Glutamatergic neuron (in vitro differentiated cells): ENCODE measurements at places on chromosomes 11 and 22. TPM values are rescaled to one million over a fixed set of nuclear protein-coding genes. Genes with fewer than 3 reads are reported as not detected.

DNA sequence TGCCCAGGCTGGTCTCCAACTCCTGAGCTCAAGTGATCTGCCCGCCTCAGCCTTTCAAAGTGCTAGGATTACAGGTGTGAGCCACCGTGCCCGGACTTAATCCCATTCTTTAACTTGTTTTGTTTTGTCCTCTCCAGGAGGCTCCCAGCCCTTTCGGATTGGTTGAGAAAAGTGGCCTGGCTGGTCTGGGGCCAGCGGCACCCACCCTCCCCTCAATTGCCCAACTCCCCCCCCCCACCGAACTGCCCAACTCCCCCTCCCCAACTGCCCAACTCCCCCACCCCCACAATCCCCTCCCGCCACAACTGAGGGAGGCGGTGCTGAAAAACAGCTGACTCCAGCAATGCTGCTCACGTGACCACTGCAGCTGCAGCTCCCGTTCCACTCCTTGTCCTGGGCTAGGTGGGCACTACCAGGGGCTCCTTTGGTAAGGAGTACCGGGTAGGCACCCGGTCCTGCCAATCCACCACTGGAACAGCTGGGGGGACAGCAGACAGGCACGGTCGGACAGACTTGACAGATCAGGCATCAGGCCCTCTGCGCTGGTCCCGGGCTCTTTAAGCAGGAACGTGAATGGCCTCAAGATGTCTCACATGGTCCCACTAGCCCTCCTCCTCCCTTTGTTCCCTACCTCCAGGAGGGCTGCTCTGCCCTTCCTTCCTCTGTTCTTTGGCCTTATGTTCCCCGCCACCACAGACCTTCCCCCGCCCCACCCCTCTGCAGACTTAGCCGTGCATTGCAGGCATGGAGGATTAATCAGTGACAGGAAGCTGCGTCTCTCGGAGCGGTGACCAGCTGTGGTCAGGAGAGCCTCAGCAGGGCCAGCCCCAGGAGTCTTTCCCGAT, at the start of gene TCN2:
Gene TCN2, plus strand, starts transcription at position 720 of the 845 bp plus-strand sequence. CDS start 158 bp downstream, outside the sequence.
- peak; percentile 72 for DNase-seq

DNA sequence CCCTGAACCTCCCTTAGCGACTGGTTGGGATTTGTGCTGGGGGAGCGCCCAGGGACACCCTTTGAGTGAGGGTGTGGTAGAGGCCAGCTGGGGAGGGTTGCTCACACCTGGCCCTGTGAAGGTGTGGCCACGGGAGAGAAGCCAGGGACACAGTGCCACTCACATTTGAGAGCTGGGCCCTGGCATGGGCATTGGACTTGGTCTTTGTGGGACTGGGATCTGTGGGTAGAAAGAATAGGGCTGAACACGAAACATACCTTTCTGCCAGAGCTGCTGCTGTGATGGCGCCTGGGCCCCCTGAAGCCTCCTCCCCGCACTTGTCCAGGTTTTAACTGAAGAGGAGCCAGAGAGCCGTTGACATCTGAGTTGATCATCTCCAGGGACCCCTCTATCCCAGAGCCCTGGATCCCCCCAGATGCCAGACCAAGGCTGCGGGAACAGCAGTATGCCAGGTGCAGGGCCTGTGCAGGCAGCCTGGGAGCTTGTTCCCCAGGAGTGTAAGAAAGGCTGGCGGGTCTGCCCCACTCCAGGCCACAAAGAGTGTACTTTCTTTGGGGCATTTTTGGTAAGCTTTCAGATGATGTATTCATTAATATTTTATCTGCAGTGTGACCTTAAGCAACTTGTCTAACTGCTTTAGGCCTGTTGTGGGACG, 284.1 kb downstream of the TBC1D22A start:
- peak; percentile 24 for DNase-seq

- no peak for DNase-seq
Measured at GRCh38 chr11:100994966-100995365, 134.6 kb downstream of the PGR start.

DNA sequence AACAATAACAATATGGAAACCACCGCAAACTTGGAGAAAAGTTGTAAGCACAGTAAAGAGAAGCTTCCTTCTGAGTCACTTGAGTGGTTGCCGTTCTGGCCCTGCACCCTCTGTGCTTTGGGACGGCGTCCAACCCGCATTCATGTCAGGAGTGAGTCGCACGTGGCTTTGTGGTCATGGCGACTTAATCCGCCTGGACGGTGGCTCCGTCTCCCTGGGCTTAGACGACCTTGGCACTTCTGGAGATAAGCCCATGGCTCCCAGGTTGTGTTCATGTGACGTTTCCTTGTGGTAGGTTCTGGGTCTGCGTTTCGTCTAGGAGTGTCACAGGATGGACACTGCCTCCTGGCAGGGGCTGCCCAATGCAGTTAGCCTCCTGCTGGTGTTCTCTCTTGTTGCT, 40.5 kb downstream of the TPCN2 start:
- DNase-seq, result no peak

GRCh38 chr11:123707606-123708205, 33.8 kb downstream of the ZNF202 start:
- DNase-seq, result peak; percentile 79

GRCh38 chr22:44347080-44347479, 34.3 kb upstream of the SHISAL1 start:
- no peak for DNase-seq

GRCh38 chr11:17504330-17505107, 27.9 kb upstream of the ABCC8 start:
- peak; percentile 90 for DNase-seq

DNA sequence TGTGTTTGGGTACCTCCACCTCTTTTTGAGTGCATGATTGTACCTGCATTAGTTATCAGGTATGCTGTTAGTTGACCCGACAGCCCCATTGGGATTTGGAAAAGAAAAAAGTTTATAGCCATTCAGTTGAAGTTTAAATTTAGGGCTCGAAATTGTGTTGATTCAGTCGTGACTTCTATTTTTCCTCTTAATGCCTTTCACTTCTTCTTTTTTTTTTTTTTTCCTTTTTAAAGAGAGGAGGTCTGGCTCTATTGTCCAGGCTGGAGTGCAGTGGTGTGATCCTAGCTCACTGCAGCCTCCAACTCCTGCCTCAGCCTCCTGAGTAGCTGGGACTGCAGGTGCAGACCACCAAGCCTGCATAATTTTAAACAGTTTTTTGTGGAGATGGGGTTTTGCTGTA, 2.3 kb downstream of the STT3A start:
- no peak for DNase-seq

DNA sequence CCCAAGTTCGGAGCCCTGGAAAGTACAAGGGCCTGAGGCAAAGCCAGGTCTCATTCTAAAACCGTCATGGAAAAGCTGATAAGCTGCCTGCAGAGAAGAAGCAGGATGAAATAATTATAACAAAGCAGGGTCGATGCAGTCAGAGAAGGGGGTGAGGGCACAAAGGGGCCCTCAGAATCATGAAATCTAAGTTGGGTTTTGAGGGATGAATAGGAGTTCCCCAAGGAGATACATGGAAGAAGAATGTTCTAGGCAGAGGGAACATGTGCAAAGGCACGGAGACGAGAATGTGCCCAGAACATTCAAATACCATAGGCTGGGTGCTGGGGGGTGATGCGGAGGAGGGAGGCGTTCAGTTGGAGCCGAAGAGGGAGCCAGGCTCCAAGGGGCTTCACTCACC, 25.0 kb downstream of the IGLL1 start:
- no peak for DNase-seq

C22orf42 gene
- total RNA-seq, result not detected

- no peak for DNase-seq
Measured at GRCh38 chr22:38401336-38402084, 53.5 kb downstream of the KCNJ4 start.

GRCh38 chr11:120668537-120668936, 157.0 kb downstream of the GRIK4 start:
- DNase-seq, result no peak

GRCh38 chr11:119591836-119592310, 137.1 kb downstream of the NECTIN1 start:
- DNase-seq, result no peak

- DNase-seq, result no peak
Measured at GRCh38 chr22:42170946-42171345, 40.3 kb upstream of the CYP2D6 start.

GRCh38 chr11:123421589-123421988, 8.5 kb upstream of the GRAMD1B start:
- no peak for DNase-seq

DNA sequence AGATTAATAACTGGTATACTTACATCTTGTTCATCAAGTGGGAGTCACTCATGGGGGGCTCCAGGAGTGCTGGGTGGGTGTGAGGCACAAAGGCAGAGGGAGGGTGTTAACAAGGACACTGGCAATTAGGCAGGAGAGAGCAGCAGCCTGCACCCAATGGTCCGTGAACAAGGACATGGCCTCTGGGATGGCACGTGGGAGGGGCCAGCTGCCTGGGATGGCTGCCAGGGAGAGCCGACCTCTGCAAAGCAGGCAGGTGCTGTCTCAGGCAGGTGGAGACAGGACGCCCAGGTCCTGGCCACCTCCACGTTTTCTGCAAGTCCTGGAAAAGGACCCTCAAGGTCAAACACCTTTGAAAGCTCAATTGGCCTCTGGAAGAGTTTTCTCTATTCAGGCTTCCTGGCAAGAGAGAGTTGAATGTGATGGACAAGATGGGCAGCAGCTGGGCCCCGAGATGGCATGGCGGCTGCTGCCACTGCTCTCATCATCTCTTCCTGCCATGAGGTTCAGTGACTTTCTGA, 257.1 kb downstream of the BUD13 start:
- DNase-seq, result no peak

GRCh38 chr11:9662273-9662672, 1.6 kb upstream of the SWAP70 start:
- no peak for DNase-seq

GRCh38 chr11:110525883-110526282, 96.1 kb downstream of the FDX1 start:
- no peak for DNase-seq

DNA sequence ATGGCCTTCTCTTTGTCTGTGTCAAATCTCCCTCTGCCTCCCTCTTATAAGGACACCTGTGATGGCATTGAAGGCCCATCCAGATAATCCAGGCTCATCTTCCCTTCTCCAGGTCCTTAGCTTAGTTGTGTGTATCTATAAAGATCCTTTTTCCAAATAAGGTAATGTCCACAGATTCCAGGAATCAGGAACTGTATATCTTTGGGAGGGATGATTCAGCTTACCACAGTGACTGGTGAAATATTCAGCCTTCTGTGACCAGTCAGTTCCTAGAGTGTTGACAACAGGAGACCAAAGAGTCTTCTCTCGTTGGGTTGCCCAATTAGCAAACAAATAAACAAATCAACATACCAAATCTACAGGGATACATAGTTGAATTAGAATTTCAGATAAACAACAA, 175.8 kb downstream of the MPPED1 start:
- no peak for DNase-seq

- DNase-seq, result no peak
Measured at GRCh38 chr11:130918081-130918480, 1.8 kb upstream of the SNX19 start.

GRCh38 chr11:95768521-95768920, 21.1 kb downstream of the FAM76B start:
- DNase-seq, result no peak

VWA5A gene
- total RNA-seq, result 2.6 TPM

- no peak for DNase-seq
Measured at GRCh38 chr22:38935023-38935422, 22.4 kb upstream of the APOBEC3A start.

GRCh38 chr11:113021111-113021510, 59.9 kb downstream of the NCAM1 start:
- DNase-seq, result no peak

XRRA1 gene
- 8.6 TPM for total RNA-seq

- no peak for DNase-seq
Measured at GRCh38 chr11:128492461-128492860, 94.9 kb downstream of the ETS1 start.

MTCH2 gene
- 144 TPM for total RNA-seq

GRCh38 chr11:2804189-2804588, 81.4 kb downstream of the CDKN1C start:
- DNase-seq, result peak; percentile 12

- no peak for DNase-seq
Measured at GRCh38 chr11:107252429-107253161, 205.0 kb downstream of the CWF19L2 start.

DNA sequence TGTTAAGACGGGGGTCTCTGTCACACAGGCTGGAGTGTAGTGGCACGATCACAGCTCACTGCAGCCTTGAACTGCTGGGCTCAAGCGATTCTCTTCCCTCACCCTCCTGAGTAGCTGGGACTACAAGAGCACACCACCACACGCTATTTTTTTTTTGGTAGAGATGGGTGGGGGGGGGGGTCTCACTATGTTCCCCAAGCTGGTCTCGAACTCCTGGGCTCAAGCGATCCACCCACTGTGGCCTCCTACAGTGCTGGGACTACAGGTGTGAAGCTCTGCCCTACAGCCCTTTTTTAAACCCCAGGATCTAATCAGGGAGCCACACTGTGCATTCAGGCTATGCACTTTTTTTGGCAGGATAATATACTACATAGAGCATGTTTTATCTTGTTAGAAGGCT, 1.4 kb upstream of the DHCR7 start:
- no peak for DNase-seq

HSPB2 gene
- 1.4 TPM for total RNA-seq

DNA sequence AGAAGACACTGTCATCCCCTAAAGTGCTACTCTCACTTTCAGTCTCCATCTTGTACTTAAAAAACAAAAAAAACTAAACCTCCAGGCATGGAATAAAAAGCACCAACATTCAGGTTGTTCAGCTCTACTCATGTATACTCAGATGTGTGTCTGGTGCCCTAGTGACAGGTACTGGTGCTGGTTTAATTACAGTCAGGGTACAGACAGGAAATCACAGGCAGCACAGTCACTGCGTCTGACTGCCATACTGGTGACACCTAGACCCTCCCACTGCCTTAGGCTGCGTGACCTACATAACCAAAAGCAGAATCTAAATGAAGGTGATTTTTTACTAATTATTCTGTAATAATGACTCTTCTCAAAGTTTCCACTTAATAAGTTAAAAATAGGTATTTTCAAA, at the start of gene ARHGAP32:
Gene ARHGAP32, minus strand, starts transcription at position 176 of the 400 bp plus-strand sequence. Its CDS starts 127 bp downstream, at position 49.
- no peak for DNase-seq

DNA sequence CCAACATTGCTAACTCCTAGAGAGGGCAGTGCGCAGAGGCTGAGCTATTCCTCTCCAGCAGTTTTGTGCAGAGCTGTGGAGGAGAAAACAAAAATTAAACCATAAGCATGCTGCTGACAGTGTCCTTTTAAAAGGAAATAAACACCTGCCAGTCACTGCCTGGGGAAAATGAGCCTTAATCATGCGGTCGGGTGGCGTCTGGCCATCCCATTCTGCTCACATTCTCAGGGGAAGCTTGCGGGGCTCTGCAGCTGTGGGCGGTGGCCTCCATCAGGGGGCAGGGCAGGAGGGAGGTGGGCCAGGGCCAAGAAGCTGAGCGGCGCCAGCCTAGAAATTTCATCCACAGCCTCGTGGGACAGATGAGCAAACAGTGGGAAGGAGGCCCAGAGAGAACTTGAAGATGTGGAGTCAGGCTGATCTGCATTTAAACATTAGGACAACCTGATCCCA, 71.0 kb upstream of the TP53I11 start:
- DNase-seq, result peak; percentile 59

BBOX1 gene
- total RNA-seq, result not detected

GRCh38 chr11:100687630-100688395, 725 bp downstream of the ARHGAP42 start:
- peak; percentile 54 for DNase-seq

GRCh38 chr11:46298699-46299433, 21.4 kb downstream of the CREB3L1 start:
- no peak for DNase-seq

TSSK2 gene
- not detected for total RNA-seq
